ENCODE measurements at places on chromosomes 16 and 17. TPM values are rescaled to one million over a fixed set of nuclear protein-coding genes. Genes with fewer than 3 reads are reported as not detected.

Gene ABCA6
- total RNA-seq = not detected

DNA sequence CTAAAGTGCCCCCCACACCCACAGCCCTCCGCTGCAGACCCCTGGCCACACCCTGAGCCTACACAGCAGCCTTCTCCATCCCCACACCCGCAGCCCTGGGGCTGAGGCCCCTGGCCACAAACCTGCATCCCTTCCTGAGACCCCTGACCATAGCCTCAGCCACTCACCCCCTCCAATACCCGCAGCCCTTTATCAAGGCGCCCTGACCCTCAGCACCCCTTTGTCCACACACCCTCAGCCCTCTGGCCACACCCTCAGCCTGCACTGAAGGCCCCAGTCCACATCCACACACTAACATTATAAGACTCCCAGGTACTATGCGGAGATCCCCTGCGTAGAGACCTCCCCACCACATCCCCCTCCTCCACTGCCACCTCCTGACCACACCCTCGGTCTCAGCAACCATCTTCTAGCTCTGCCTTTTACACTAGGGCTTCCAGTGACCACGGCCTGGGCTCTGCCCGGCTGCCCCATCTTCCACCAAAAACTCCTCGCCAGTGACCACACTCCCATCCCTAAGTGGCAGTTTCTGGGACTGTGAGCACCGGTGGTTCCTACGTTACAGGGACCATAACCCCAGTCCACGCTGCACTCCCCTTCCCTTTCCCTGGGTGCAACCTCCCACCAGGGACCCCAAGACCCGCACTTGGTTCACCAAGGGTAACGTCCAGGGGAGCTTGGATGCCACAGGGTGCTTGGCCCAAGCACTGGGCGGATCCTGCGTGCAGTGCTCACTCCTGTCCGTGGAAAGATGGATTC lies 818 bp downstream of the TPPP3 start:
- DNase-seq = no peak

GRCh38 chr16:2477327-2477726 lies 2.4 kb downstream of the TBC1D24 start:
- DNase-seq = no peak

DNA sequence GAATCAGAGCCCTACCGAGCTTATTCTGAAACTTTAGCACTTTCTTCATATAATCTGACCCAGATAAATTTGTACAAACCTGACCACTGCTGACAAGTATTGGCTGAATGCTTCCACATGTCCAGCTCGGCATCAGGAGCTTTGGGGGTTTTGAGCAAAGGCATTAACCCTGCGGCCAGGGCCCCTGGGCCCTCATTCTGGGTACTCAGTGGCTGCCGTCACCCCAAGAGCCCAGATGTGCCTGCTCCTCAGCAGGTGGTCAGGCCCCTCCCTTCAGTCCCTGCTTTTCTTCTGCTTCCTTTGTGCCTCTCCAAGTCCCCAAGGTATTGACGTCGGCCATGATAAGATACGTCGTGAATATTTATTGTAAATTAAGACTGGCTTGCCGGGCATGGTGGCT lies 47.3 kb upstream of the CHMP6 start:
- no peak for DNase-seq
